ENCODE measurements at places on chromosomes 5 and 9.
A peak's percentile ranks its signal among the peaks of the same experiment; 100 is the strongest.

DNA sequence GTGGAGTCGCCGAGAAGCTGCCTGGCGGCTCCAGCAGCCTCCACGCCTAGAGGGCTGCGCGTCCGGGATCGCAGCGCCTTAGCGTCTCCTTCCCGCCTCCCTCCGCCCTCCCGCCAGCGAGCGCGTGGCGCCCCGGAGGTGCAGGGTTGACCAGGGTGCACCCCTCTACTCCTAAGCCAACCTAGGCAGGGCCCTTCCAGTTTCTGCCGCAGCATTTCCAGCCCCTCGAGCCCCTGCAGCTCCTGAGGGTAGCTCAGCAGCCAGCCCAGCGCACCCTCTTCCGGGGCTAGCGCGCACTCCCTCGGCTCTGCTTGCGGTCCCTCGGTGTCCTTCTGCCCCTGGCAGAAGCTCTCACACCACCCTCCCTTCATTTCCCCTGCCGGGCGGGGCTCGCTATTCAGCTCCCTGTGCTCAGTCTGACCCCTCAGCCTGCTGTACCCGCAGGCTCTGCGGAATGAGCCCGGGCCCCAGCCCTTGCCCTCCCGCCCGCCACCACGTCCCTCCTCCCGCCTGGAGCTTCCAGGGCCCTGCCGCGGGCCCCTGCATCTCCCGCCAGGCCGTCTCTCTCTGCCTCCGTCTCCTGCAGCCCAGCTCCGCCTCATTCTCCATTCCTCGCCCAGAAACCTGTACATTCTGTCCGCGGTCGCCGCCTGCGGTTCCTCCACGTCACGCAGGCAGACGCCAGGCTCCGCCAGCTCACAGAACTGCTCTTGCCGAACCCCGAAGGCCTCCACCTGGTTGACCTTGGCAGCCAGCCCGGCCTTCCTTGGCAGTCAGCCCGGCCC is 61.8 kb downstream of the SPATA31C2 start:
- DNase-seq = peak; percentile 93

- no peak for DNase-seq
Measured at GRCh38 chr9:132584601-132585560, 2.5 kb downstream of the BARHL1 start.

GRCh38 chr9:131277910-131278701 is 1.8 kb upstream of the FAM78A start:
- peak; percentile 93 for DNase-seq

DNA sequence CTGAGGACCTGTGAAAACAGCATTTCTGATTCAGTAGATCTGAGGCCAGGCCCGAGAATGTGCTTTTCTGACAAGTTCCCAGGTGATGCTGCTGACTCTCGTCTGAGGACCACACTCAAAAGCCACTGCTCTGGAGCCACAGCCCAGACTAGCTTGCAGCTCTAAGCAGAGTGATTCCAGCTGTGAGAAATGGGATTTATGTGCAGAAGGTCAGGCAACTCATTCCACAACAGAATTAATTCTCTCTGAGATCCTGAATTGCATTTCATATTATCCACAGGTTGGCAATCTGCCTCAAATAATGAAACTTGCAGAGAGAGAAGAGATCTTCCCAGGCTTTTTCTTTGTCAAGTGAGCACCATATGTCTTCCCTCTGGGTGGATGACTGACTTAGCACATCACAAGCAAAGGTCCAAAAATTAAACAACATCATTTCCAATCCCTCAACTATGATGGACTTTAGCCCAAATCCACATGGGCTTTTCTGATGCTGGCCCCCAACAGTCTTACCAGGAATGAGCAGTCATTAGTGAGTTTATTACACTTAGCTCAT is 140.2 kb downstream of the ALDH1A1 start:
- DNase-seq = peak; percentile 33

- no peak for DNase-seq
Measured at GRCh38 chr5:83957188-83957587, 236.5 kb upstream of the HAPLN1 start.

DNA sequence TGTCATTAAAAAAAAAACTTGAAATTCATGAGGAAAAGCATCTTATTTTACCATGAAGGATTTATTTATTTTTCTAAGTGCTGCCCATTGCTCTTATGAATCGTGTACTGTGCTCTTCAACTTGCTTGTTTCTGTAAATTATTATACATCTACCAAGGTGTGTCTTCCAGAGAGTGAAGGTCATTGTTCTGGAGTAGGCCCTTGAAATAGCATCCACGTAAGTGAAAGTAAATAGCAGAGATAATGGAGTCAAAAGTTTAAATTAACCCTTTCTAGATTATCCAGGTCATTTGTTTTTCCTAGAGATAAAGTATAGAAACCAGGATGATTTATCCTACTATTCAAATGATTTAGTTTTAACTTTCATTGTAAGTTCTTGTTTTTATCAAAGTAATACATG is 473.1 kb downstream of the DIRAS2 start:
- no peak for DNase-seq

DNA sequence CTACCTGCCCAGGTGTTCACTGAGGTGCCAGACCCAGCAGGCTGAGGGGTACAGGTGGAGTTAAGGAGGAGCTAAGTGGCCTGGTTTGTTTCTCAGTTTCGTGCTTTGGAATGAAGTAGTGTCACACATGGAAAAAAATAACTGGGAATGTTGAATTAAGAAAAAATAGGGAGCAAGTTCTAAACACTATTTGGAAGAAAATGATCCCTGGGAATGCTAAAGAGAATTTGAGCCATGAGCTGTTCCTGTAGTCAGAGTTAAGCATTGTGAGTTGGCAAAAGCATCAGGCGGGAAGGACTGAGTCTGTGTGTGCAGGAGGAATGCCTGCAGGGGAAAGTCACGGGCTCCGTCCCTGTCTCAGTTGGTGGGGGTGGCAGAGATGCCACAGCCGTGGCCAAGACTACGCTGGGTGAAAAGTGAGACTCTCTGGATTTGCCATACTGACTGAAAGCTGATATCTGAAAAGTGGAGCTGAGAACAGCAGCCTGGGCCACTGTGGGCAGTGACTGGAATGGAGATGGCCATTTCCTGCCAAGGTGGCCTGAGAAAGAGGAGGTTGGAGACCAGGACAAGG is 37.0 kb downstream of the SYK start:
- no peak for DNase-seq

GRCh38 chr5:118522626-118523025 is 465.7 kb downstream of the DTWD2 start:
- no peak for DNase-seq

DNA sequence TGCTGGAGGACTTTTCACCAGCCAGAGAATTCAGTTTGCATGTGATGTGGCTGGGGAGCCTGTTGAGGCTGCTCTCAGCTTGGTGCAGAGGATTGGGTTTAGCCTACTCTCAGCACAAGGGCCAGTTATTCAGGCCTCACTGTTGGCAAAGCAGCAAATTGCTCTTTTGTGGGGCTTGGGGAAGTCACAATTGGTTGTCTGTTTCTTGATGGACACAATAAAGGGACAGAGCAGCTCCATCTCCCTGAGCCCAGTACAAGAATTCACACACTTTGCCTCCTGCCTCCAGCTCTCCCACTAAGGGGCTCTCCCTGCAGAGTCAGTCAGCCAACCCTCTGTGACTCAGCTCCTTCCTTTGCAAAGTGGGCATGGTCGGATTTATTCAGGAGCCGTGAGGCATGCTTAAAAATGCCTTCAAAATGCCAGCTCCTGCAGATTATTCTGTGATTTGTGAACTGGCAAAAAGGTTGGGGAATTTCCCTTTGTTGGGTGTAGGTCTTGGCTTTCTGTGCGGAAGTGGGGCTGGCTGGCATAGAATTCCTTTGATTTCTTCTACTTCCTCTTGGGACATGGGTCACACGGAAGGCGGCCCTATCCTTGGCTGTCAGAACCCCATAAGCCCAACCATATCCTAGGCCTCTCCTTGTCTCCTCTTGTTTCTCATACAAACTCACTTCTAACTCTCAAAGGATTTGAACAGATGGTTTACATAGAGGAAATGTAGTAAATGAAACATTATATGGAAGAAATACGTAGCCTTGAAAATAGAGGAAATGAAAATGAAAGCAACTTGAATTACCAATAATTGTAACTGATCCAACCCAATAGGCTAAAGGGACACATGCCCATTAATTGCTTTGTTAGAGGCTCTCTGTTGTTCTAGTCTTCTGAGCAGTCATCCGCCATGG is 118.7 kb upstream of the CD180 start:
- DNase-seq = peak; percentile 49

GRCh38 chr5:122101636-122102285 is 23.7 kb upstream of the LOX start:
- no peak for DNase-seq

DNA sequence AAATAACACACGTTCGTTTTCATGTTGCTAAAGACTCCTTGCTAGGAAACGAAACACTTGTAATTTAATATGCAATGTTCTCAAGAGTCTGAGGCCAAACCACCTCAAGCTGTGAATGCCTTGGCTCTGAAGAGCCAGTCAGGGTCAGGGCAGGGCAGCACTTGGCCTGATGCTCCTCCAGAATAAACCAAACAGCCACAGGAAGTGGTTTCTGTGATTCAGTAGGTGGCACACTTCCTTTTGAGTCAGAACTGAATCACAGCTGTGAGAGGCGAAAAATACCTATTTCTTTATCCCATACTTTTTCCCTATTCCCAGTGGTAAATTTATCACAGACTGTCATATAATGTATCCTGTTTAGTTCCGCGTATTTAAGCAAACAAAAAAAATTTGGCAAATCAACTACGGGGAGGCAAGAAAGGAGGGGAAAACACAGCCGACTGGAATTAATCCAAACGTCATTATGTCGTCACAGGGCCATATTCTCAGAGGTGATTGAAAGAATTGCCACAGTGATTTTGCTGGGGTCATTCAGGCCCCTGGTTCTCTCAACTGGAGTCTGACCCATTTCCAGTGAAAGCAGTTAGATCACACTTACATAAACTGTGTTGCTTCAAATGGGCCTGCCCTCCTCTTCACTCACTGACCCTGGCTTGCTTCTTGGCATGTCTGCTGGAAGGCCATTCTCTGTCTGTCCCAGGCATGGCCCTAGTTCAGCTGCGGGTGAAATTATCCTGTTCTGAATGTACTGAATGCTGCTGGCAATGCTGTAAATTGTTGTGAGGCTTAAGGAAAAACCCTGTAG is 71.2 kb downstream of the ARRDC3 start:
- DNase-seq = peak; percentile 78

- DNase-seq = no peak
Measured at GRCh38 chr5:74334762-74335384, 305.7 kb downstream of the ENC1 start.

DNA sequence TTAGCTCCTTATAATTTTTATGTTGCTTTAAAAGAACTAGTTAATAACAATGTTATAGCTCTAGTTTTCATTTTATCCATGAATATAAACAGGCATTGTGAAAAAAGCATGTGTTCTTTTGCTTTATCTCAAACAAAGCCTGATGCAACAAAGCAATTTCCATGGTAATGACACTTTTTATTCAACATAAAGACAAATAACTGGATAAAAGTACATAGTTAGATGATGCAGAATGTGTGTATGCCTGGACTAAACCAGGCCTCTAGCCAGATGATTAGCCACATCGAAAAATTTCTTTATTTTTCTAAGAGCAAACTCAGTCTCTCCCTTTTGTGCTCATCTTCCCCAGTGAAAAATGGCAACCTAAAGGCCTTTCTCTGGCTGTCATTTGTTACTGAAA is 125.6 kb upstream of the TARS1 start:
- no peak for DNase-seq

DNA sequence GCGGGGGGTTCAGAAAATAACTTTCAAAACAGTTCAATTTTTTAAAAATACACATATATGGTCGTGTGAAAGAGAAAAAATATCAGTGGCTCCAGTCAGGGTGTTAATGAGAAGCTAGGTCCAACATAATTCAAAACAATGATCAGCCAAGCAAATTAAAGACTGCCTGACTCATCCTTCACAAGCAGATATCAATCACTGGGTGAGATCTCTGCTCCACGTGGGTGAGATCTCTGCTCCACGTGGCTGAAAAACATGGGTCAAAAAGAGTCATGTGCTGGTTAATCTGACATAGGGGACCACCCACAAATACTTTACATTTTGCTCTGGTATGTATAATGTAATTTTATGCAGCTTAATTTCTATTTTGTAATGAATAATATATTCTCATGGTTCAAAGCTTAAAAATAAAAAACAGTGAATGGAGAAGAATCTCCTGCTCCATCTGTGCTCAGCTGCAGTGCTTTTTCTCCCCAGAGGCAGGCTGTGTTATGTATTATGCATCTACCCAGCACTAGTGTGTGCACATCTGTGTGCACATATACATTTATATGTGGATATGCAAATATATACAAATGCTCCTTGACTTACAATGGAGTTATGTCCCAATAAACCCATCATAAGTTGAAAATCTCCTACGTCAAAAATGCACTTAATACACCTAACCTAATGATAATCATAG is 93.1 kb upstream of the S1PR3 start:
- no peak for DNase-seq

GRCh38 chr9:114375386-114376175 is 12.2 kb downstream of the AKNA start:
- no peak for DNase-seq

DNA sequence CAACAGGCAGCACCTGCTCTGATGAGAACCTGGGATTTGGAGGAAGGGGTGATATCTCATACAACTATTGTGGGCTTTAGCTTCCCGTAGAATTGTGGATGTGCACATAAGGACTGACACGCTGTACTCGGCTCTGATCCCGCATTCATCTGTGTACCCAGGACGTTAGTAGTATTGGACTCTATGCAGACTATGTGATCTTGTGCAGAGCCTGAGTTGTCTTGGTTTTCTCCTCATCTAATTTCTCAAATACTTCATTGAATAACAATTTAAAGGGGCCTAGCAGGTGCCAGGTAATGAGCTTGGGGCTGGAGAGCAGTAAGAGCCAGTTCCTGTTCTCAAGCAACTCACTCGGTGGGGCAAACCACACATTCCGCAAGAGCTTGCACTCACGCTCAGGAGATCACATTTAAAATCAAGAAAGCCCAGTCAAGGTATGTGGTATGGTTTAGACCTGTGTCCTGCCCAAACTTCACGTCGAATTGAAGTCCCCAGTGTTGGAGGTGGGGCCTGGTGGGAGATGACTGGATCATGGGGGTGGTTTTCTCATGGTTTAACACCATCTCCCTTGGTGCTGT is 14.8 kb downstream of the C5orf15 start:
- DNase-seq = no peak

DNA sequence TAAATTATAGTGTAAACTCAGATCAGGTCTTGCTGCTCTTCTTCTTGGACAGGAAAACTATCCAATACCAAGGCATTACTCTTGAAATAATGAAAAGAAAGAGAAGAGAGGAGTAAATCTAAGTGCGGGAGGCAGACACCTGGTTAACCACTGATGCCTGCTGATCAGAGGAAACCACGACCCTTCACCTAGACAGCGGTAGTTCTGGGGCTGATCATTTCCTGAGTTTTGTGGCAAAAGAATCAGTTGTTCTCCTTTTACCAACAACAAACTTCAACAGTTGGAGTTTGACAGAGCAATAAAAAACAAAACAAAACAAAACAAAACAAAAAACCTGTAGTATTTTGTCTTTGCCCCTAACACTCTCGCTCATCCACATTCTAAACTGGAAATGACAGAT is 3.0 kb downstream of the RLN1 start:
- DNase-seq = no peak
